Fibroblast of upper back skin (primary cell): ENCODE measurements at places on chromosomes 4 and X.

DNA sequence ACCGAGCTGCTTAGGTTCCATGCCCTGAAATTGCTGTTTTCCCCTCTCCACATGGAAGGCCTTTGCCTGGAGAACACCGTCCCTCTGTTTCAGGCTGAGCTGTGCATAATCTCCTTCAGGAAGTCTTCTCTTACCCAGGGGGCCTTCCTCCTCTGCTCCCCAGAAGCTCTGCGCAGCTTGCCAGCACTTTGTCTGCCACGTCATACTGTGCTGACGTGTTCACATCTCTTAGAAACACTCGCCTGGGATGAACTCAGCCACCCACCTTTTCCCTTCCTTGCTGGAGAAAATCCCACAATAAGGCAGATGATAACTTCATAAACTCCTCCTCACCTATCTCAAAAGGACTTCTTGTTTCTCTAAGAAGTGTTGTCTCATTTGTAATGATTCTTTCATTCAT is 110.7 kb downstream of the ARHGAP10 start:
- DNase-seq = peak; percentile 82

- peak; percentile 97 for DNase-seq
Observed at GRCh38 chr4:108881190-108881589, 118.3 kb upstream of the ETNPPL start.

- peak; percentile 31 for DNase-seq
Observed at GRCh38 chr4:153539422-153539821, 73.3 kb downstream of the TMEM131L start.

DNA sequence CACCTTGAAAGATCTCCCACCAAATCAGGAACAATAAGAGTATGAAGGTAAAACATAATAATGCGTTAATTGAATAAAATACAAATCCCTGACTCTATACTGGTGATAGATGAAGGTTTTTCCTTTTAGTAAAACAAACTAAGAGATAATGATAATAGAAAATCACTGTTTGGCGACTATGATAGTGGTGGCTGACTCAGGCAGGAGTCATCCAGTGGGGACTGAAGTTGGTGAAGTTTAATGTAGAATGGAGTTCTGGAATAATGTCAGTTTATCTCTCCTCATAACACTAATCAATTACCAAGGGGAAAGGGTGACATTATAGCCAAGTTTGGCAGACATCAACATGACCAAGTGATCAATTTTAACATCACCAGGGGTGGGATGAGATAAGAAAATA is 21.3 kb downstream of the ABCG2 start:
- peak; percentile 8 for DNase-seq

GRCh38 chr4:88106205-88106604 is 52.2 kb downstream of the ABCG2 start:
- DNase-seq = peak; percentile 47

- DNase-seq = no peak
Observed at GRCh38 chr4:68324519-68325262, 25.2 kb downstream of the YTHDC1 start.

GRCh38 chr4:132001542-132001941 is 1147.6 kb upstream of the PCDH10 start:
- peak; percentile 59 for DNase-seq

DNA sequence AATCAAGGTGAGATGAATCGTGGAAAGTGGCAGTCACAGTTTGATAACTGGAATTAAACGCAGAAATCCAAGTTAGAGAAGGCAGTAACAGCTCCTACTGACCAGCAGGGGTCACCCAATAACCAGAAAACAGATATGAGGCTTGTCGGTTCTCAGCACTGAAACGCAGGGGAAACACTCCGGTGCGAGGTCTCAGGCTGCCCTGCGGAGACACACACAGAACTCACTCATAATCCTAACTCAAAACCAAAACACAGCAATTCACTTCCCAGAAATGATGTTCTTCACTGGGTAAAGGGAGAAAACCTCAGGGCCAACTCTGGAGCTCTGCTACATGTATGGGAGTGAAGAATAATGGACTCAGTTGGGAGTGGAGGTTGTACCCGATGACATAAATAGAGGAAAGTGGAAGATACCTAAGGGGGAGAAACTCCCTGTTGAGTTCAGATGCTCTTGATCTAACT is 384.4 kb downstream of the RAPGEF2 start:
- peak; percentile 84 for DNase-seq

DNA sequence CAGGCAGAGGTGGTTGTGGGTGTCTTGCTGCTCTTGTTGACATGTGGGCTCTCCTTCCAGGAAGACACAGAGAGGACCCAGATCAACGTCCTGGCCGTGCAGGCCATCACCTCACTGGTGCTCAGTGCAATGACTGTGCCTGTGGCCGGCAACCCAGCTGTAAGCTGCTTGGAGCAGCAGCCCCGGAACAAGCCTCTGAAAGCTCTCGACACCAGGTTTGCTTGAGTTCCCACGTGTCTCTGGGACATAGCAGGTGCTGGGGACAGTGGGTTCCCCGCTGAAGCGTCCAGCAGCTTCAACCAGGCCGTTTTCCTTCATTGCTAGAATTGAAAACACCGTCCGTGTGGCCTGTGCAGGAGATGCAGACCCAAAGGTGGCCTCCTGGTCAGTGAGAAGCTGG is 25.6 kb upstream of the MSANTD1 start:
- no peak for DNase-seq

DNA sequence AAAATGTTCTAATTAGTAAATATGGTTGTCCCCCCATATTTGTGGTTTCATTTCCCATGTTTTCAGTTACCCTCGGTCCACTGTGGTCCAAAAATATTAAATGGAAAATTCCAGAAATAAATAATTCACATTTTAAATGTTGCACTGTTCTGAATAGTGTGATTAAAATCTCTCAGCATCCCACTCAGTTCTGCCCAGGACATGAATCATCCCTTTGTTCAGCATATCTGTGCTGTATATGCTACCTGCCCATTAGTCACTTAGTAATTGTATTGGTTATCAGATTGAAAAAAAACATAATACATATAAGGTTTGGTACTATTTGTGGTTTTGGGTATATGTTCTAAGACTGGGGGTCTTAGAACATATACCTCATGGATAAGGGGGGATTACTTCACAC is 55.1 kb upstream of the NXF3 start:
- no peak for DNase-seq

DNA sequence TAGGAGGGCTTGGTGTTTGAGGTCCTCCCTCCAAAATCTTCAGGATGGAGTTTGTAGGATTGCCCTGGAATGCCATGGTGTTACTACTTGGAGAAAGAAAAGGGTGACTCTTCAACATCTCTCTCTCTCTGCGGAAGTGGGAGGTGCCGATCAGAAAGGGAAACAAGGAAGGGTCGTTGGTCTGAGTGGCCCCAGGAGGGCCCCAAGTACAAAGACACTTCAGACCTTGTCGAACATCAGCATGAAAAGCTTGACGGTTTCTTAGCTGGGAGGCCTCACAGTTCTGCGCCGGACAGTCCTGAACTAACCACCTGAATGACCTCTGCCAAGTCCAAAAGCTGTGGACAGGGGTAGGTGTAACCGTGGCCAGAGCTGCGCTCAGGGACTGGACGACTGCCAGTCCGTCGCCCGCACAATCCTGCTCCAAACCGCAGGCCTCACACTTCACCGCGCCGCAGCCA is 646 bp upstream of the GSX2 start:
- DNase-seq = no peak

DNA sequence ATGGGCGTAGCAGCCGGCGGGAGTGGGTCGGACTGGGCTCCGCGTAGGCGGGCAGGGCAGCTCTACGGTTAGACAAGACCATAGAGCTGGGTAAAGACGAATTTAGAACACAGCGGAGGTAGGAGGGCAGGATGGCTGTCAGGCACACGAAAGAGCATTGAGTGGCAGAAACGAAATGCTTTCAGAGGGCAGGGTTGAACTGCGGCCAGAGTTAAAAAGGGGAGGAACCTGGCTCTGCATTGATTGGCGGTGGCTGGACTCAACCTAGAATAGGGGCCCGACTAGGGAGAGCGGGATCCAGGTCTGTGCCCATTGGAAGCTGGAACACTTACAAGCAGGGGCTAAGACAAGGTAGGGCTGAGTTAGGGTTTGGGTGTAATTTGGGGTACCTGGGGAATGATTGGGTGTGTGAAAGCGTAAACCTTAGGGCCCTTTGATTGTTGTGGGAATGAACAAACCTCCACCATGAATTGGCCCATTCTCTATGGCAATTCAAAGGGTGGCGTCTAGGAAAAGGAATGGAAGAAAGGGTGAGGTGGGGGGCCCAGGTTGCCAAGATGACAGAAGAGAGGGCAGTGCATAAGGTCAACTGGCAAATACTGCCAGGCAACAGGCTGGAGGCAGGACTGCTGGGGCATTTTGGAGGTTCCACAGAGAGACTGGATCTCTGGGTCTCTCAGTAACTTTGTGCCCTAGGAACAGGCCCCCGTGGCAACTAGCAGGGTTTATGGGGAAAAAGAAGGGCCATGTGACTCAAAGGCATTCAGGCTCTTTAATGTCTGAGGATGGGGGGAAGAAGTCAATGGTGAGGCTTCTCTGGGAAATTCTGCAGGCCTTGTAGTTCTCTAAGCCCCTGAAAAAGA is 911 bp upstream of the ELK1 start:
- DNase-seq = no peak

- DNase-seq = peak; percentile 34
Observed at GRCh38 chrX:129957241-129958082, 25.0 kb upstream of the BCORL1 start.

DNA sequence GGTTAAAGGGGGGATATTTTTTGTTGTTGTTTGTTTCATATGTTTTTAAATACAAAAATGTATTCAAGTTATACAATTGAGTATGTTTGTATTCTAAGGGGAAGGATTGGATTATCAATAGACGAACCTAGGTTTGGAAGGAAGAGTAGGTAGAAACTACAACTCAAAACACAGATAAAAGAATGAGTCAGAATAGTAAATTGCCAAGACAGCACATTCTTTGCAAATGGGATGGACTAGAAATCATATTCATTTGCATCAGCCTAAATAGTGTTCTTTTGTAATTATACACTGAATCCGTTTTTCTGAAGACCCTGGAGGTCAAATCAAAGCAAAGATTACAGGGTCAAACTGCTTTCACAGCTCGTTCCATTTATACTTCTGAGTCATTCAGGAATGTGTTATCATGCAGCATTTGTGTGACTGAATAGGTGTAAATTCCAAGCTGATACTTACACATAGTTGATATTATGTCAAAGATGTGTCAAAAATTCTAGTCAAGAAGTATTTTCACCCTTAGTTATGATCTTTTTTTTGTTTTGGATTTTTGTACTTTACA is 273.3 kb upstream of the FAT4 start:
- DNase-seq = peak; percentile 28

DNA sequence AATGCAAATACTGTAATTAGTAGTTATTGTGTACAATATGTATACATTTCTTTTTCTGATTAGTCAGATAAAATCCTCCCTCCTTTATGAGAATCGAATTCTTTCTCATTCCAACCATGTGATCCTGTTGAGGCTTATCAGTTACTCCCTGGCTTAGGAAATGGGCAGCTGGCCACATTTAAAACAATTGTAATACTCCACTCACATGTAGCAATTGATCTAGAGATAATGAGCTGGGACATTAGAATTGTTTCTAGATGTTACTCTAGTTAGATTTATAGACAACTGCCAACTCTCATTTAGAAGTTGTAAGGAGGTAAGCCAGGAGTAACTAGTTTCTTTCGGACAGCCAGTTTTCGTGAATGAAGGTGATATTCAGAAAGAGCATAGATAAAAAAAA is 859.3 kb upstream of the AADAT start:
- DNase-seq = no peak

DNA sequence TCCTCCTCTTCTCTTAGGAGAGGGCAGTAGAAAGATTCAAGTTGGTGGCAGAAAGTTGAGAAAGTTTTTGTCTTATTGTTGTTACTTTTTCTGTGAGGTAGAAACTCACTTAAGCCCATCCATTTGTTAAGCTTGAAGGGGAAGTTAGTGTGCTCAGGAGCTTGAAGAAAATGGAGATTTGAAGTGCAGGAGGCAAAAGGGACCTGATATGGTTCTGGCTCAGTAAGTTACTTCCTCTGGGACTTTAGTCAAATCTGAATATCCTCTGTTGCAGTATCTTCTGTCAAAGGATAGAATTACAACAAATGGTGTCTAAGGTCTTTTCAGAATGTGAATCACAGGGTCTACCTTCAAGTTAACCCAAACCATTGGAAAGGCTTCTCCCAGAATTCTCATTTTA is 46.2 kb downstream of the CXCL13 start:
- DNase-seq = no peak

GRCh38 chrX:13473442-13474163 is 95.8 kb upstream of the EGFL6 start:
- no peak for DNase-seq

DNA sequence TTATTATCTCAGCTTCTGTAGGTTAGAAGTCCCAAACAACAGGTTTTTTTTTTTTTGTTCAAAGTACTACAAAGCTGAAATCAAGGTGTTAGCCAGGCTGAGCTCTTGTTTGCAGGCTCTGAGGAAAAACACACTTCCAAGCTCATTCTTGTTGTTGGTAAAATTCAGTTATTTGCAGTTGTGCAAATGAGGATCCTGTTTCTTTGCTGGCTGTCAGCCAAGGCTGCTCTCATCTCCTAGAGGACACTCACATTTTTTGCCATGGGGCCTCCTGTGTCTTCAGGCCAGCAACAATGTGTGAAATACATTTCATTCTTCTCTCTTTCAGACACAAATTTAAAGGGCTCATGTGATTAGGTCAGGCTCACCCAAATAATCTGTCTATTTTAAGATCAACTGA is 60.3 kb upstream of the HSD17B10 start:
- peak; percentile 10 for DNase-seq

GRCh38 chr4:166335256-166335938 is 462.4 kb downstream of the TLL1 start:
- no peak for DNase-seq

- no peak for DNase-seq
Observed at GRCh38 chrX:40040686-40041461, 56.9 kb downstream of the BCOR start.

GRCh38 chrX:136115126-136115903 is 32.0 kb upstream of the FHL1 start:
- DNase-seq = peak; percentile 79
